ENCODE measurements at places on chromosomes 5 and 9.
A peak's percentile ranks its signal among the peaks of the same experiment; 100 is the strongest.

- no peak for DNase-seq
Observed at GRCh38 chr5:112581811-112582320, 155.8 kb upstream of the APC start.

DNA sequence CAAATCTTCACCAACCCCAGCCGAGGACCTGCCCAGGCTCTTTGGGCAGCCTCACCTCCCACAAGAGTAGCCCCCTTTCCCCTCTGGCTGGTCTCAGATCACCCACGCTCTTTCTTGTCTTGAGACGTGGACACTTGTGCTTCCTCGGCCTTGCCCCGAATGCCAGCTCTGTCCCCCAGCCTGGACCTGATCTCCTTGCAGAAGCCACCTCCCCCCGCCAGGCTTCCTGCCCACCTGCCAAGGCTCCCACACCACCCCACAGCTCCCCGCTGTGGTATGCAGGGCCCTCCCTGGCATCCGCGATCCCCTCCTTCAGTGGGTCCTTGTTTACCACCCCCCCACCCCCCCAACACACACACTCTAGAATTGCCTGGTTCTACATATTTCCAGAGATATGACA is 133.7 kb downstream of the ROR2 start:
- DNase-seq: no peak

- DNase-seq: no peak
Observed at GRCh38 chr5:79840084-79840990, 150.7 kb downstream of the CMYA5 start.

DNA sequence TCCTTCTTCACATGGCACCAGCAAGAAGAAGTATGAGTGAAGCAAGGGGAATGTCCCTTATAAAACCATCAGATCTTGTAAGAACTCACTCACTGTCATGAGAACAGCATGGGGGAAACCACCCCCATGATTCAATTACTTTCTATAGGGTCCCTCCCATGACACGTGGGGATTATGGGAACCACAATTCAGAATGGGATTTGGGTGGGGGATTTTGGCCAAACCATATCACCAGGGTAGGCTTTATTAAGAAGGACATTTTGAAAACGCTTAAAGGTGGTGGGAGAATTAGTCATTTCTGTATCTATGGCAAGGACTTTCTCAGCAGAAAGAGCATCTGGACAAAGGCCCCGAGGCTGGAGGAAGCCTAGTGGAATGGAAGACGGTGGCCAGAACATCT is 100.2 kb upstream of the ADAMTS16 start:
- no peak for DNase-seq

DNA sequence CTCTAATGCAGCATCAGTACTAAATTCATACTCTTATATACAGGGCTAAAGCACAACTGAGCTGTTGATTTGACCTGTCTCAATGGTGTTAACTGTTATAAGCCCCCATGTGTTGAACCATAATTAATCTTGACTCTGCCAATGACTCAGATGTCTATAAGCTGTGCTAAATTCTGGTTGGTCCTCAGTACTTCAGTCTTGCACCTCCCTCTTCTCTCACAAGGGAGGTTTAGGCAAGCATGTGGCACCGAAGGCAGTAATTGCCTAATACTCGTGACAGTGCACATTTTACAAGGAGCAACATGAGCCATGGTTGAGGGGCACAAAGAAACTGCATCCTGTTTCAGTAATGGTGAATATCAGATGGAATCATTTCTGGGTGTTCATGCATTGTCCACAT is 255.9 kb downstream of the TRPM3 start:
- DNase-seq: no peak

GRCh38 chr9:21481470-21482056 is 550 bp downstream of the IFNE start:
- no peak for DNase-seq

DNA sequence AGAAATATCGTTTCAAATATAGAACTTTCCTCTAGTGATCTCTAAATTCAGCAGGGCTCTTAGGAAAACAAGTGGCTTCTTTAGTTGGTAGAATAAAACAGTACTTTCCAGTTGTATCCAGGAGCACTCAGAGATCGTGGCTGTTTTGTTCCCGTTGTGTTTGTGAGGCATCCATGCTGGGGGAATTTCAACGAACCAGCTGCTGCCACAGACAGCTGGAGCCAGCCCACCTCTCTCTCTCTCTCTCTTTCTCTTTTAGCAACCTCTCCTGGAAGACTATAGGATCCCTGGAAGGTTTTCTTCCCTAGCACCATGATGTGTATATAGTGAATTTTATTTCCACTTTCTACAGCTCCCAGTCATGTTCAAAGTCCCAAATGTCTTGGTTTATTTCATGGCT is 1116.0 kb upstream of the SEMA6A start:
- DNase-seq: no peak

- no peak for DNase-seq
Observed at GRCh38 chr5:122691931-122692330, 82.9 kb upstream of the SNX2 start.

- DNase-seq: no peak
Observed at GRCh38 chr5:42514754-42515153, 91.5 kb downstream of the GHR start.

DNA sequence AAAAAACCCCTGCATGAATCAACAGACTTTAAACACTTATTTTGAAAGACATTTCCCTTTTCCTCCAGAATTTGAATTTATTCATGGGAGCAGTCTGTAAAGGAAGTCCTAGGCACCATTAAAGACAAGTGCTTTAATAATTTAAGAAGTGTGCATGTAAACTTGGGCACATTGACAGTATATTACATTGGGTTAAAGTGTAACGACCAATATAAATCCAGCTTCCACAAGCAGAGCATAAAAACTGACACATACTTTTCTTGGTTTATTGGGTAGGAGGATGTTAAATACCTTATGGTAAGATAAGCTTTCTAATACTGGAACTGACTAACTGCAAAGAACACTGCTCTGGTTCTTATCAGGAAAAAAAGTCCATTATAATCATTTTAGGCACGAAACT is 1.2 kb upstream of the ENTREP1 start:
- no peak for DNase-seq

DNA sequence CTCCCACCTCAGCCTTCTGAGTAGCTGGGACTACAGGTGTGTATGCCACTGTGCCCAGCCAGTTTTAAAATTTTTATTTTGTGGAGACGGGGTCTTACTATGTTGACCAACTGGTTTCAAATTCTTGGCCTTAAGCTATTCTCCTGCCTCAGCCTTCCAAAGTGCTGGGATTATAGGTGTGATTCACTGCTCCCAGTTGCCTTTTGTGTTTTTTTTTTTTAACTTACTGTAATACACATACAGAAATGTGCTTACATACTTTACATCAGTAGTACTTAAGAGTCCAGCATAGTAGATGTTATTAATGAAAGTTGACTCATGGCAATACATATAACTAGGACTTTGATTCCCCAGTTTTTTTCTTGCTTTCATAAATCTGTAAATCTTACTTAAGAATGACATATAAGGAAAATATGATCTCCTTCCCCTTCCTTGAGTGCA is 4.7 kb downstream of the MAN2A1 start:
- DNase-seq: no peak

DNA sequence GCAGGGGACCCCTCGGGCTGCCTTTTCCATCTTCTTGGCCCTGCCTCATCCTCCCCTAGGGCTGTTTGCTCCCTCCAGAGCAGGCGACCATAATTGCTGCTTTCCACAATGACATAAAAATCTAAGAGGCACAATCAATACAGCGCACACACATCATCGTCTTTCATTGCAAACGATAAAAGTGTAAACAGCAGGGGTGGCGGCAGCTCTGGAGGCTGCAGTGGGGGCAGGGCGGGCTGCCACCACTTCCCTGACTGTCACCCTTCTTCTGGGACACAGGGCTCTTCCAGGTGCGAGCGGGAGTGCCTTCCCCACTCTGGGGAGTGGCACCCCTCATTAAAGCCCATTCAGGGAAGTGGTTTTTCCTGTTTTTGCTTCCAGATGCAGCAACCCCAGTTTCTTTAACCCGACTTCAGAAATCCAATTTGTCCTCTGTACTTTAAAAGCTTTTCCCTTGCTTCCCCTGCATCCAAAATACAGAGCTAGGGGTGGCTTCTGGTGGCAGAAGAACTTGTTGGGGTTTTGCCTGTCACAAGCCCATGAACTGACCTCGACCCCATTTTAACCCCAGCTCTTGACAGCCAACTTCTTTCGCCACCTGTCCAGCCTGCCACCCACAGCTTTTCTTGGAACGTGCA is 45.7 kb downstream of the TSPAN17 start:
- DNase-seq: no peak

GRCh38 chr9:36207016-36207415 is 16.3 kb downstream of the CLTA start:
- DNase-seq: no peak

DNA sequence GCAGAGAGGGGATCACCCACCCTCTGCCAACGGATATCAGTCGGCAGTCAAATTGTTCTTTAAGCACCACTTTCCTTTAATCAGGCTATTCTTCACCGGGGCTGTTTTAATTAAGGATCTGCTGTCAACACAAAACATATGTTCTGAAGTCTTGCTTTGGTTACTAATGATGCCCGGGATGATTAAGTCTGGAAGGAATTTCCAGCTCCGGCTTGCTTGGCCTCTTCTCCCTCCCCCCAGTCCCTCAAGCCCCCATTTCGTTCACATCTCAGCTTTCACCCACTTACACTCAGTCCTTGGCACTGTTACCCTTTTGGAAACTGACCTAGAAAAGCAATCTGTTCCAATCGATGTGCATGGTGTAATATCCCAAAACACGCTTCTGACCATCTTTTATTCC is 74.7 kb downstream of the MSX2 start:
- peak; percentile 64 for DNase-seq

- peak; percentile 6 for DNase-seq
Observed at GRCh38 chr5:42057254-42057690, 132.2 kb downstream of the FBXO4 start.

DNA sequence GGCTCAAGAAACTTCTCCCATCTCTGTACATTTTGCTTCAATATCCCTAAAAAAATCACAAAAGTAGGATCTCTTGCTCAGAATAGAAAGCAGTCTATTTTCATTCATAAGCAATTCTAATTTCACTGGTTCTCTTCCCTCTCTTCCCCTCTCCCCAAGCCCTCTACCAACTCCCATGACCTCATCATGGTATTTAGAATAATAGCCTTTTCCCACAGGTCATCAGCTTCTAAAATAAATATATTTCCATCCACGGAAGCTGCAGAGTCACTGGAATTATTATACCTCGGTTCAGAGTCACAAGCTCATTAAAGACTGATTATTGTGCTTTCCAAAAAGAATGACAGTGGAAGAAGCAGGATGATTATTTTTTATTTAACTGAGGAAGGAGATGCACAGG is 84.2 kb upstream of the ADRA1B start:
- DNase-seq: no peak

DNA sequence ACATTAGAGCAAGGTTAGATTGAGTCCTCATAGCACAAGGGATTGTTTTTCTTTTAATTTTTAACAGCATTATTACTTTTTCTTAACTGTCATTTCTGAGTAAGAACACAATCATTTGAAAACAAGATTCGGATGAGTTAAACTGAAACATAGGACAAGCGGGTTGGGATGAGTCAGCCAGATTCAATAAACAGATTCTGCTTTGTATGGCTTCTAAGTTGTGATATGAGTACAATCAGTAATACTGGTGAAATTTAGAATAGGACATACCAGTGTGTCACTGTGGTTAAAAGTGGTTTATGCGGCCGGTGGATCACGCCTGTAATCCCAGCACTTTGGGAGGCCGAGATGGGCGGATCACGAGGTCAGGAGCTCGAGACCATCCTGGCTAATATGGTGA is 364.3 kb upstream of the CDH10 start:
- DNase-seq: no peak

- peak; percentile 84 for DNase-seq
Observed at GRCh38 chr9:18459962-18460584, 13.9 kb upstream of the ADAMTSL1 start.

DNA sequence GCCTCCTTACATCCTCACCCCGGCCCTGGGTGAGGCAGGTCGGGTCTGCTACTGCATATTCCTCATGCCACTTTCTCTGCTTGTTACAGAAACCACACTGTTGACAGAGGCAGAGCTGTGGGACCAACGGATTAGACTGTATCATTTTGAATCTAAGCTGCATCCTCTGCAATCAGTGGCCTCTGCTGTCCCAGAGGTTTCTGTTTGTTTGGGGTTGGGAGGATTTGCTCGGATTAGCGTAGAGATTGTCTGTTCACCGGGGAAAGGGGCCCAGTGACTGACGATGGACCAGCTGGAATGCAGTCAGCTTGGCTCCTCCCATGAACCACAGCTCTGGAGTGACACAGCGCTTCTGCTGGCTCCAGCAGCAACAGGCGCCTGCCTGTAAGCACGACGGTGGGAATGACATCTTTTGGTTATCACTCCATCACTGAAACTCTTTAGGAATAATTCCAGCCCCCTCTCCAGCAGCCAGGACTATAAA is 37.3 kb upstream of the ADRA1B start:
- DNase-seq: no peak

DNA sequence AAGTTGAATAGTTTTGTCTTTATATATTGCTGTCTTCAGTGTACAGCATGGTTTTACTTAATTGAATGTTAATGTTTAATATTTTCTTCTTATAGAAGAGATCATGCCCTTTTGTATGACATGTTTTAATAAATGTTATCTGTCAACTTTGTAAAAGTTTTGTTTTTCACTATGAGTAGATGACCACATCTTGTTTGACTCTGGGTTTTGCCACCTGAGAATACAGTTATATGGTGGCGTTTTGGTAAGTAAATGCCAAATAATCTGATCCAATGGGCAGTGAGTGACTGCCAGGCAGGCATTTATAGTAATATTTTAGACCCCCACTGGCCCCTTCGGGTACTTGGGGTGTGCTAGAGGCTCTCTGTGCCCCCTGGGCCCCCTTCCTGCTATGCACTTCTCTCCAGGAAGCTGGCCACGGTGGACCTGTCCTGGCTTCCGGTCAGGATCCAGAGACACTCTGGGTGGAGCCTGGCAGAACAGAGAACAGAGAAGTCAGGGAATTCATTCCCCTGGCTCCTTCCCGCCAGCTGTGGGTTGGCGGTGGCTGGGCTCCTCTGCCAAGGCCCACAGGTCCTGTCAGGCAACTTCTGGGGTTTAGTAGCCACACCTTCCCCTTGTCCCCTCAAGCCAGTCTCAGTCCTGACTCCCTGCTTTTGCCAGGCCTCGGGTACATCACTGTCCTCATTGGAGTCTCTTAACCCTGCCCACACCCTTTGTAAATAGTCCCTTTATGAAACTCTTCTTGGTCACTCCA is 22.2 kb upstream of the ZBTB34 start:
- DNase-seq: no peak

GRCh38 chr9:131379056-131379455 is 14.8 kb upstream of the PRRC2B start:
- no peak for DNase-seq

All from astrocyte of the cerebellum (primary cell).